Activated CD8-positive, alpha-beta memory T cell treated with anti-CD3 and anti-CD28 coated beads, Interleukin-2, amount 10 ng/mL, durations not matched to agents 7 days and 5 days (primary cell): ENCODE measurements at places on chromosomes 1 and 21.

DNA sequence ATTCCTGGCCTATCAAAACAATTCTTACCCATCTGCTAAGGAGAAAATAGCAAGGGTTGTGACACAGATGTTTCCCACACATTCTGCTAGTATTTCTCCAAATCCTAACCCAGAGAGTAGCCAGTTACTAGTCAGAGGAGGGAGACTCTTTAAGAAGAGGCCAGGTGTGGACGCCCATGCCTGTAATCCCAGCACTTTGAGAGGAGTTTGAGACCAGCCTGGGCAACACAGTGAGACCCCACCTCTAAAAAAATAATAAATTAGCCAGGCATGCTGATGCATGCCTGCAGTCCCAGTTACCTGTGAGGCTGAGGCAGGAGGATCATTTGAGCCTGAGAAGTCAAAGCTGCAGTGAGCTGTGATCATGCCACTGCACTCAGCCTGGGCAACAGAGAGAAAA lies 28.6 kb downstream of the NVL start:
- no peak for DNase-seq

GRCh38 chr1:182227864-182228547 lies 163.6 kb downstream of the GLUL start:
- DNase-seq, result no peak

DNA sequence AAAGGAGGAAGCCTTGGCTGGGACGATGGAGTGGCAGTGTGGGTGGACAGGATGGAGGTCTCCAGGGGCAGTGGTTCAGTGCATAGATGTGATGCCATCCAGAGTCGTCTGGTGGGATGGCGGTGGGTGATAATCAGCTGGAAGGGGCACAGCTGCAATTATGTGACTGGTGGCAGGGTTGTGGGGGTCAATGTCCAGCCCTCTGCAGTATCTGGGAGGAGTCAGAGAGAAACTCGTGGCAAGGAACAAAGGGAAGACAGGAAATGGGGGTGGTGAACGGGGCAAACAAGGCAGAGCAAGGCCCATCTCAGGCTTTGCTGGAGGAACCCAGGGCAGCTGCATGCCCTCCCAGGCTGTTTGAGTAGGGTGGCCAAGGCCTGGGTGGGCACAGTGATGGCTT lies 118.3 kb upstream of the USP24 start:
- DNase-seq, result no peak

DNA sequence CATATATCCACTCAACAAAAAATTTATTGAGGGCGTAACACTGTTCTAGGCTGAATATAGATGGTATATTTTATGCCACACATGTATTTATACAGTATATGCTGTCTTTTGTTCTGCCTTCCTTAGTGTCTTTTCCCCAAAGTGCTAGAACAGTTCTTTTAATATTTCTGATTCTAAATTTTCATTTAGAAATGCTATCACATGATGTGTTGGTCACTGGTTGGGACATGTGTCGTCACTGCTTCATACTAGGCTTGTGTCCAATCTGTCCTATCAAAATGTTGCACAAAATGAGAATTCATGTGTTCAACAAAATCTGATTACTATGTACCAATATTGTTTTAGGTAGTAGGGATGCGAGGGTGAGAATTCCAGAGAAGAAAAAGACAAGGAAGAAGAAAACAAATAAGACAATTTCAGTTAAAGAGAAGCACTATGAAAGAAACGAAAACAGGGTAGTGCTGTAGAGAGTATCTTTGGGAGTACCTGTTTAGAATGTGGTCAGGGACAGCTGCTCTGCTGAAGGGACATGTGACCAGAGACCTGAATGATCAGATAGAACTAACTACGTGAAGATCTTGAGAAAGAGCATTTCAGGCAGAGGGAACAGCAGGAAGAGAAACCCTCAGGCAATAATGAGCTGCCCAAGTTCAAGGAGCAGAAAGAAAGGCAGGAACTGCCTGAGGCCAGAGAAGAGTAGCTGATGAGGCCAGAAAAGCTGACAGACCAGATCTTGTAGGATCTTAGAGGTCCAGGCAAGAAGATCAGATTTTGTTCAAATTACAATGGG lies 1.3 kb downstream of the KMO start:
- DNase-seq, result no peak

- no peak for DNase-seq
Observed at GRCh38 chr1:87042111-87042811, 127.8 kb downstream of the HS2ST1 start.

DNA sequence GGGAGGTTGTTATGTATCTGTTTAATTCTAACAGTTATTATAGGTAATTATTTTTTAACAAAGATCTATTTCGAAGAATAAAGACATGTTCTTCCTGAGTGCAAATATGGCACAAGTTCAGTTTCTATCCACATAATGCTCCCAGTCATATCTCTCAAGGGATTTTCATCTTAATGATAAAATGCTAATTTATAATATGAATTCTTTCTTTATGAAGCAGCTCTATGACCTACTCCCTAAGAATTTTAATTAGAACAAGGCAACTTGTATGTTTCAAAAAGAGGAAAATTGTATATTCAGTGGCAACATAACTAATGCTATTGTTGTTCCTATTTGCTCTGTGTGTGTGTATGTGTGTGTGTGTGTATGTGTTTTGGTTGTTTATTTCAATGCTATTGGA lies 1222.1 kb upstream of the NCAM2 start:
- DNase-seq, result no peak

GRCh38 chr1:67705735-67706453 lies 20.9 kb downstream of the GADD45A start:
- DNase-seq, result no peak

DNA sequence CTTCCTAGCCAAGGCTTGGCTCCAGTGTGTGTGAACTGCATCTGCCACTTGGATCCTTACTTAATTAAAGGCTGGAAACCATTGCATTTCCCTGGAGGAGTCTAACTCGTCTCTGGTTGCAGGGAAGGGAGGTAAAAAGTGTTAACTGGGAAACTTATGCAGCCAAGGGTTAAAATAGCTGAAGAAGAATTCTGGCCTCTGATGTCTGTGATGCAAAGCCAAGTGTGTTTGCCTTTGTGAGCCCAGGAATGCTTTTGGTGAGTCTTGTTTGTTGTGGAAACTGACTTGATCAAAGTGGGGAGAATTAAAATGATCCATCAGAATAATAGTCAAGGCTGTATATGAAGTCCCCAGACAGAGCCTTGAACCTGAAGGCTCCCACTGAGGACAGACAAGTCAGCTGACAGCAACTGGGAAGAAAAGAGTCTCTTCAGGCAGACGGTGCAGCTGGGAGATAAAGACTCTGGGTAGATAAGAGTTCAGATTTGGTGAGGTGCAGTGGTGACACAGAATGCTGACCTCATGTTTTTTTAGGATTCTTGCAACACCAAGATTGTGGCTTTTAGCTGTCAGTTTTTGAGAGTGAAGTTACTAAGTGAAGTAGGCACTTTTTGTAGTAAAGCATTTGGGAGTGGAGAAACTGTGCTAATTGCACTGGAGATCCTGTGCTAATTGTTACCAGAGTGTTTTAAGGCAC lies 59.5 kb upstream of the WLS start:
- no peak for DNase-seq

- no peak for DNase-seq
Observed at GRCh38 chr1:16464917-16465625, 24.5 kb downstream of the NECAP2 start.

- DNase-seq, result no peak
Observed at GRCh38 chr1:235416662-235417049, 49.4 kb downstream of the TBCE start.

DNA sequence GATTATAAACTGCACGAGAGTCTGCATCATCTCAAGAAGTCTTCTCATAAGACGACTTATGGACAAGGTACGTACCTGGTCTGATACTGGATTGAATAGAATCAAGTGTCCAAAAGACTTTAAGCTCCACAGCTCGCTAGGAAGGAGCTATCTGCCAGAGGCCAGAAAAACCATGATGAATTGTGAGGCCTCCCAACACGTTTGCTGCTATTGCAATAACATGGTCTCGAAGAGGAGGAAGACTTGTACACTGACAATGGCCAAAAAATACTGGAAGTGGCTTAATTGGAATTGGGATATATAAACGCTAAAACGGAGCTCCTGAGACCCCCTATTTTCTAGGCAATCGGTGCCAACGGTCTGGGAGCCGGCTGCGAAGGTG lies 534 bp downstream of the DNAJC28 start:
- DNase-seq, result no peak

DNA sequence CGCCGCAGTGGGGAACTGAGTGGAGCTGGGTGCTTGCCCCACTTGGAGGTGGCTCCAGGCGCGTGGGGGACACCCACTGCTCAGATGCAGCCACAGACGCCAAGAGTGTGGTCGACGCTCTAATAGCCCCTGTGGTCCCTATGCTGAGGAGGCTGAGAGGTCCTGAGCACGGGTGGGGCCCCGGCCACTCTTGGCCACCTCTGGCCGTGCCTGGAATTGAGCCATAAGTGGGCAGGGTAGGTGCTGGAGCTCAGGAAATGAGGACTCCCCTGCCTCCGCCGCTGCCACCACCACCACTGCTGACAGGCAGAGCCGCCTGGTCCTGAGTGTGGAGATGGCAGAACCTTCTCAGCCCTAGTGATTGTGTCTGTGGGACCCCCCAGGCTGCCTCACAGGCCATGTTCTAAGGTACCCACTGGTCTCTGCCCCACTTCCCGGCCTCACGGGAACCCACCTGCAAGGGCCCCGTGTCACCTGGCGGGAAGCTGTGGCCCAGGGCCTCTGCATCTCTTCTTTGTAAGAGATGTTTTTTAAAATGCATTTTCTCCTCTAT lies 34.6 kb upstream of the DIP2A start:
- DNase-seq, result peak; percentile 71

DNA sequence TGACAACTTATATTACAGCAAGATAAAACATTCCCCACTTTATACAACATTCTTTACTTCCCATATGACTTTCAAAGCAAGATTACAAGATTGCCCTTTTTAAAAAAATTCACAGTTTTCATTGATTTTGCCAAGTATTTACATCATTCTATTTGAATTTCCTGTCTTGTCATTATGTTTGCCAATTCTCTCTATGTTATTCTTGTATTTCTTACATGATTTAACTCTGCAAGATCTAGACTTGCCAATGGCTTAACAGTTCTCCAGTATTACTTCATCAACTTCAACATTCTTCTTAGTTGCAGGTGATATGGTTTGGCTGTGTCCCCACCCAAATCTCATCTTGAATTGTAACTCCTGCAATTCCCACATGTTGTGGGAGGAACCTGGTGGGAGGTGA lies 31.6 kb downstream of the FMO4 start:
- DNase-seq, result no peak

DNA sequence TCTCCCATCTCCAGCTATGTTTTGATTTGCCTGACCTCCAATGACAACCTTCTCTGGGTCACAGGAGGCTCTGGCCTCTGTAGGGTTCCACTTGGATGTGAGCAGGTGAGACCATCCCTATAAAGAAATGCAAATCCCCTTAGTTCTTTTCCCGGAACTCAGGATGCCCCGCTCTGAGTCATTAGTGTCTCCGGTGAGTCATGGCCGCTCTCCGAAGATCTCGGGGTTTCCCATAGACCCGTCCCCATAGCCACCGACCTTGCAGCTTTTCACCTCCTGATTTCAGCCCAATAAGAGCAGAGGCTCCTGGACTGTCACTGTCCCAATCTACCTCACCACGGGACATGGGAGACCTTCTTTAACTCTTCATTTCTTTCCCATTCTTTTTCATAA lies 98.2 kb downstream of the PGBD5 start:
- DNase-seq, result peak; percentile 50

- no peak for DNase-seq
Observed at GRCh38 chr1:83632906-83633305, 366.0 kb downstream of the TTLL7 start.

DNA sequence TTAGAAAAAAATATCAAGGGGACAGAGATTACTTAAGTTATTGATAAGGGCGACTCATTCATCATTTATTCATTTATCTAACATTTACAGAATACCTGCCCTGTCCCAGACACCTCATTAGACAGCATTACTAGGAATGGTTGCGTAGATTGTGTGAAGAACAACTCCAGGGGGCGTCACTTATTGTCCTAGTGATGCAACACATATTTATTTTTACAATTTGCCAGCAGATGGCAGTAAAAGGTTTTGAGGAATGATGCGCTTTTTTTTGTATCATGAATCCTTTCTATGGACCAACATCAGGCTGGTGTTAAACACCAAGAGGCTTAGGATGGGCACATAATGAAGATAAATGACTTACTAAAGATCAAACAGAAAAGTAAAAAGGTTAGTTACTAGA lies 5.5 kb downstream of the NCAM2 start:
- no peak for DNase-seq

DNA sequence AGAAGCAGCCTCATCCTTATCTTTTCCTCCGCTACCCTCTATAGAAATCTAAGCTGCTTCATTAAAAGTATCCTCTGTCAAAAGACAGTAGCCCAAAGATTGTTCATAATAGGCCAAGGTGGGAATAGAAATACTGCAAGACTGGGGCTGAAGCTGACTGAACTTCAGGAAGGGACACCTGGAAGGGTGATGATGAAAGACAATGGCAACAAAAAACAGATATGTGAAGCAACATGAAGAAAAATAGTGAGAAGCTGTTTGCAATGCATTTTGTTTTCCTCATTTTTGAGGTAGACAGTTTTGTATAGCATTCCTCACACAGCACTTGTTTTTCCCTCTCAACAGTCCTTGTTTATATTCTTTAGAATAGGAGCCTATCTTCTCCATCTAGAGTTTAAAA lies 16.9 kb downstream of the DCAF8 start:
- no peak for DNase-seq

GRCh38 chr1:116329524-116330341 lies 43.3 kb upstream of the ATP1A1 start:
- no peak for DNase-seq

DNA sequence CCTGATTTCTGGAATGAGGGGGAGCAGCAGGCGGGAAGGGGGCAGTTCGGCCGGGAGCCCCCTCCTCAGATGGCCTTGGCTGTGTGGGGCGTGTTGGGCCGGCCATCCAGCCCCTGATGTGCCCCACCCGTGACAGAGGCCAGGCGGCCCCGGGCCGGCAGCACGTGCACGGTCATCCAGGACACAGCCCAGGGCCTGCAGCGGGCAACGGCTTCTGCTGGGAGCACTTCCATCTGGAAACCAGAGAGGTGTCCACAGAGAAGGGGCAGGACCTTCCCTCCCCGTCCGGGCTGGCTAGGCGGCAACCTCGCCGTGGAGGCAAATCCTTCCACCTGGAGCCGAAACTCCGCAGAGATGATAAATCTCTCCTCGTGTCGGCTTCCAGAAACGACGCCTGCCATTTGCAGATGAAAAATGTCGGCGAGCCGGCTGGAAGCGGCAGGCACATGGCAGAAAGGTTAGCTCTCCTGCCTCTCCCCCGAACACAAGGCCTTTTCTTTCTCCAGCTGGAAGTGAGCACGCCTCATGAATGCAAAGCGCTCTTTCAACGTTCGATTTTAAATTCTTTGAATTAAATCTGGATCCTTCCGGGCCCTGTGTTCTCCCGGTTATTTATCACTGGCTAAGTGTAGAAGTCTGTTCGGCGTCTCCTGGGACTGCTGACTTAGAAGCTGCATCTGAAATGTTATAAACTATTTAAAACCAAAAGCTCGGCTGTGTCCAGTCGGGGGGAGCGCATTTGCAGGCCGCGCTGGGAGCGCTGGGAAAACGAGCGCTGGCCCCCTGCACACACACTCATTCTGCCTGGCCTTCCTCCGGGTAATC lies 9.4 kb upstream of the ACTRT2 start:
- no peak for DNase-seq

GRCh38 chr1:95974586-95974985 lies 740.6 kb downstream of the RWDD3 start:
- DNase-seq, result no peak
